Non-pigmented ciliary epithelial cell (primary cell): ENCODE measurements at places on chromosomes 2 and 18.

DNA sequence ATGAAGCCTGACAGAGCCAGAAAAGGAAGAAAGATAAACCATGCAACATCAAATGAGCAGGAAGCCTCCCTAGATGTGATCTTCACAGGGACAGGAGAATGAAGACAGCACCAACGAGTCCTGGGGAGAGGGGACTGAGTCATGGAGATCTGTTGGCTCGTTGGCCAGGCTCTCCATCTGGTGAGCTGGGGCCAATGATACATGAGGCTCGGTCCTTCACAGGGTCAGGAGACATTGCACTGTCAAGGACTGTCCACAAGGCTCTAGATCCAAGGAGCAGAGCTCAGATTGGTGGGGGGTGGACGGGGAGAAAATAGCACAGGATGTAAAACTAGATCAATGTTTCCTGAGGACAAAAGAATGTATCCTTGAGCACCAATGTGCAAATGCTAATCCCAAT lies 735 bp downstream of the CD207 start:
- no peak for DNase-seq

DNA sequence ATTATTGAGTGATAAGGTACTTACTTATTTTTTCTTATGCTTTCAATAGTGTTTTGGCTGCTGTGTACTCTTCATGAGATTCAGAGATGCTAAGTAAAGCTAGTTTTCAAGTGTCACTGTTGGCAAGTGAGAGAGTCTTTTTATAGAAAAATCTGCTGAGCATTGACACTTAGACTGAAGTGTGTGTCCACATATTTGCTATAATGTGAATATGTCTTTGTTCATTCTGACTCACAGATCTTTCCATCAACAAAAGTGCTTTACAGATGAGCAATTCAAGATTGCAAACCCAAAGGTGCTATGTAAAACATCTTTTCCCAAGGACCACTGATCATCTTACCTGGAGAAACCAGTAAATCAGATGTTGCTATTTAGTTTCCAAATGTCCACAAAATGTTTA lies 410.6 kb upstream of the FIGN start:
- no peak for DNase-seq

- DNase-seq: no peak
Measured at GRCh38 chr2:58973811-58974281, 732.7 kb upstream of the FANCL start.

DNA sequence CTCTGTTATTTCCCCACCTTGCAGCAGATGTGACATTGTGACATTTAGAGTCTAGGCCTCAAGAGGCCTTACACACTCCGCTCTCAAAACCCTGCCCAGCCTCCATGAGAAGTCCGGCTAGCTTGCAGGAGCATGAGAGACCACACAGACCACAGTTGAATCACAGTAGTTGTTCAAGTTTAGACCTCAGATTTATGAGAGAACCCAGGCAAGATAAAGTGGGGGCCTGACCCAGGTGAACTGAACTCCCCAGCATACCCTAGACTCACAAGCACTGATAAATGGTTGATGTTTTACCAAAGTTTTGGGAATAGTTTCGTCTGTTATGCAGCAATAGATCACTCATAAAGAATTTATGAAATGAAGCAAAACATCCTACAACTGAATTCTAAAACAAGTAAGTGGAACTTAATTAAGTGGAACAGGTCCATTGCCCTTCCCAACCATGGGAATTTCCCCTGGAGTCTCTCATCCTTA lies 4.7 kb upstream of the STAT1 start:
- no peak for DNase-seq

GRCh38 chr2:100274566-100275199 lies 47.6 kb downstream of the LONRF2 start:
- DNase-seq: no peak

DNA sequence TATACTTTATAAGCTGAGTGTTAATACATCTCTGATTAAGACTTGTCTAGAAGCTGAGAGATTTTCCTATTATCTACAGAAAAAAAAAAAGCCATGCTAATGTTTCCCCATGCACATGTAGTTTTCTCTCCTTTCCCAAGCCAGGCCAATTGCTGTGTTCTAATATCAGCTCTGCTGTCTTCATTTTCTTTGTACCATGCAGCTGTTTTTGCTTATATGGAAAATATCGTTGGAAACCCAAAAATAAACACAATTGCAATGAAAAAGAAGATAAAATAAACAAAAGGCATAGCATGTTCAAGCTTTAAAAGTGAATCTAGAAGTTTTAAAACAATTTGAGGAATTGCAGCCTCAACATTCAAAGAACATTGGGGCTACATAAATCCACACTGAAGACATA lies 817.4 kb upstream of the ACVR2A start:
- no peak for DNase-seq

DNA sequence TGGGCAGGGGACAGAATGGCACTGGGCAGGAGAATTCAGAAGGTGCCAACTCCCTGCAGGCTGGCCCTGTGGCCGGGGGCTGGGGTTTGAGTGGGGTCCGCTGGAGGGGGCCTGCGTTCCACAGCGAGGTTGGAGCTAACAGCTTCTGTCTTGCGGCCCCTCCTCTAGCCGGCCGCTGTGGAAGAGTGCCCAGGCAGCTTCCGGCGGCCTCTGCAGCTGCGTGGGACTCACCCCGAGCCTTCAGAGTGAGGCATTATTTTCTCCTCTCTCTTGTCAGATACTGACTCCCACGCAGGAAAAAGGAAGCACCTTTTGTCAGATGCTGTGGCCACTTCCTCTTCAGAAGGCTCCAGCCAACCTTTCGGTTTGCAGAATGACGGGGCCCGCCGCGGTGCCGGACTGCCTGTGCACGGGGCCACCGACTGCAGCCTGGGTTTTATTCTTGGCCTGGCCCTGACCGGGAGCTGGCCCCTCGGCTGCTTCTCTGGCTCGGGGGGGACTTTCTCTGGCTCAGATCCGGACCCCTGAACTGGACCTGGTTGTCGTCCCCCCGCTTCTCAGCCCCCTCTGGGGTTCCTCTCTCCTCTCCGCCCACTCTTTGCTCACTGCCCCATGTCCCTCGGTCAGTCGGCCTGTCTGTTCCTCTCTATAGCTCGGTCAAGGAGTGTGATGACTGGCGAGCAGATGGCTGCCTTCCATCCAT lies 40.1 kb downstream of the ARHGAP25 start:
- no peak for DNase-seq

DNA sequence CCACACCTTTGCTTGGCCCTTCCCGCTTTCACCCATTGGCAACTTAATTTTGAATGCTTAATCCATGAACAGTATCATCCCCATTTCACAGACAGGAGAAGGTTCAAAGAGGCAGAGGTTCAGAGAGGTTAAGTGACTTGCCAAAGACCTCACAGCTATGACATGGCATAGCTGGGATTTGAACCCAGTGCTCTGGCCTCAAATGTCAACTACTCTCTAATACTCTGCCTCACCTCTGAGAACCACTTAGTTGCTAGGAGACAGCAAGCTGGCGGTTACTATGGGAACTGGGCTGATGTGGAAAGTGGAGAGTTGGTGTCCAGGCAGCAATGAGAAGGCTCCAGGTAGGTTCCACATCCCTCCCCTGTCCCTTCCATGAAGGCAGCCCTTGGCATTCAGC lies 15.8 kb upstream of the PRSS56 start:
- DNase-seq: no peak

DNA sequence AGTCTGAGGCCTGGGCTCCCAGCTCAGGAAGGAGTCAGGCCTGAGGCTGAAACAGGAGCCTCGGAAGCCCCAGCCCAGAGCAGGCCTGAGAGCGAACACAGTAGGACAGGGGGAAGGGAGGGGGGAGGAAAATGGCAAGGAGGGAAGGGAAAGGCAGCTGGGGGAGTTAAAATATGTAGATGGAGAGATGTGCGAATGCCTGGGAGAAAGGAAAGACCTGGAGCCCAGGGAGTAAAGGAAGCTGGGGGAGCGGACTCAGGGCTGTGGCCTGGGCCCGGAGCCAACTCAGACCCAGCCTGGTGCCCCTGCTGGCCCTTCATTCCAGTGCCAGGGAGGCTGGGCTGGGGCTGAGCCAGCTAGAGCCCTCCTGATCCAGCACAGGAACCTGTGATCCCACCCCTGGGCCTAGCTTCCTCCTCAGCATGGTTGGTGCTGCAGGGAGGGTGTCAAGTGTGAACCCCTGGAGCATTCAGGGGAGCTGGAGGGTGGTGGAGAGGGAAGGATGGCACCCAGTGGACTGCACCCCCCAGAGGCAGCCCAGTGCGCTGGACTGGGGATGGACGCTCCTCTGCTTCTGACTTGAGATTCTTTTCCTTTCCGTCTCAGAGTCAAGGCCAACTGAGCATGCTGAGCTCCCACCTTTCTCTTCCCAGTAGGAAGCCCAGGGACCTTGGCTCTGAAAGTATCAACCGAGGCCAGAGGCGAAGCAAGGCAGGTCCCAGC lies 46.3 kb downstream of the EMX1 start:
- no peak for DNase-seq

- no peak for DNase-seq
Measured at GRCh38 chr2:29267720-29268119, 152.5 kb downstream of the CLIP4 start.

- DNase-seq: no peak
Measured at GRCh38 chr18:73043611-73044010, 175.8 kb upstream of the NETO1 start.

DNA sequence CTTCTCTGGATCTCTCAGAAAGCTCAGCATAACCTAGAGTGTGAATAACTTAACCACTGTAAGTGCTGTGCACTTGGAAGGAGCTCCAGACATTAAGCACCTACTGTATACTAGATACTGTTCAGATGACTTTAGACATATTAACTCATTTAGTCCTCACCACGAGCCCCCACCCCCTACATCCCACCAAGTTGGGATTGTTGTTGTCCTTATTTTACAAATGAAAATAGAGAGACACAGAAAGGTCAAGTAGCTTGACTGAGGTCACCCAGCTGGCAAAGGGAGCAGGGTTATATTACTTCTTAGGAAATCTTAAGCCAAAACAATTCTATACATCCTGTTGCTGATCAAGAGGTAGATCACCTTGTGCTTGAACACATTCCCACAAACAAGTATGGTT lies 234.2 kb upstream of the SMAD2 start:
- DNase-seq: no peak

GRCh38 chr2:152875701-152876695 lies 157.6 kb downstream of the ARL6IP6 start:
- no peak for DNase-seq

GRCh38 chr18:3931013-3931315 lies 481.0 kb downstream of the TGIF1 start:
- DNase-seq: no peak

DNA sequence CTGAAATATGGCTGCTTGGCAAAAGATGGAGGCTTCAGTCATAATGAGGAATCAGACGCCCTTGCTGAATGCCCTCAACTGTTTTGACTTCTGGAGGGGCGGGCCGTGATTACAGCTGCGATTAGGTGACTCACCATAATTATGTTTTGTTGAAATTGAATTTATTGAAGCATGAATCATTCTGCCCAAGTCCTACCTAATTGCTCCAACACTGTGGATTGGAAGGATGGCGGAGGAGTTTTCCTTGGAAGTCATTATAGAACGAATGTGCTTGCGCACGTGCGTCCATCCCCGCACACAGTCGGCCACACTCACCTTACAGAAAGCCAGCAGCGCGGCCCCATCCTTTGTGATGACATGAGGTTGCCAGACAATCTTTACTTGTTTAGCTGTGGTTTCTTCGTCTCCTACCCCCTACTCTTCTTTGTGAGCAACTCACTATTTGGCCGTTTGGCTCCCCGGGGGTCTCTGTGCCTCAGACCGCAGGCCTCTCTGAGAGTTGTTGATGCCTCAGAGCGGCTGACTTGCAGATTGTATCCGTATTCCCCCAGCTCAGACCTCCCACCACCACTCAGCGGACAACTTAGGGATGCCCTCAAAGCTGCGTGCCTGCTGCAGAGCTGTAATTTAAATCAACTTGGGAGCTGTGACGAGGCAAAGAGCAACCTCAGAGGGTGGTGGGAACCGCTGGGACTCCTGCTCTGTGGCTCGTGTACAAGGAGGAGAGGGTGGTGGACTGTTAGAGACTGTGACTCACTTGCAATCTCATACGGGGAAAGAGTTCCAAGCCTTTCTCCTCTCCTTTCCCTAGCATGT lies 513.4 kb downstream of the TNS1 start:
- no peak for DNase-seq

DNA sequence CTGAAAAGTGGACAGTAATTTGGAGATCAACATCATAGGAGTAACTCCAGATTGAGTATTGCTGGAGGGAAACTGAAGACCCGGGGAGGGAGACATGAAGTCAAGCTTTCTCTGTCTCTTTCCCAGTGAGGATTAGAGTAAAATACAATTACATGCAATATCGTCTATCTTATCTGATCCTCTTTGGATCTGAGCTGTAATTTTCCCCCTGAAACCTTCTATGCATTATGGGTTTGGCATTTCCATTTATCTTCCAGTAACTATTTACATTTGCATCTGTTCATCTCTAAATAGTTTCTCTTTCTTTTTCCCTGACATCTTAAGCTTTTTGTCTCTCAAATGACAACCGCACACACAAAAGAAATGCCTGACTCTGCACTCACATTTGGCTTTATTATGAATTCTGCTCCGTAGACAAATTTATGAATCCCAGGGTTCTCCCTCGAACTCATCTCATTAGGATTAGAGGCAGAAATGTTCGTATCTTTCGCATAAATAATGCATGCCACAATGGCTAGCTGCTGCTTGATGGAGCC lies 113.1 kb downstream of the SPP2 start:
- DNase-seq: no peak

DNA sequence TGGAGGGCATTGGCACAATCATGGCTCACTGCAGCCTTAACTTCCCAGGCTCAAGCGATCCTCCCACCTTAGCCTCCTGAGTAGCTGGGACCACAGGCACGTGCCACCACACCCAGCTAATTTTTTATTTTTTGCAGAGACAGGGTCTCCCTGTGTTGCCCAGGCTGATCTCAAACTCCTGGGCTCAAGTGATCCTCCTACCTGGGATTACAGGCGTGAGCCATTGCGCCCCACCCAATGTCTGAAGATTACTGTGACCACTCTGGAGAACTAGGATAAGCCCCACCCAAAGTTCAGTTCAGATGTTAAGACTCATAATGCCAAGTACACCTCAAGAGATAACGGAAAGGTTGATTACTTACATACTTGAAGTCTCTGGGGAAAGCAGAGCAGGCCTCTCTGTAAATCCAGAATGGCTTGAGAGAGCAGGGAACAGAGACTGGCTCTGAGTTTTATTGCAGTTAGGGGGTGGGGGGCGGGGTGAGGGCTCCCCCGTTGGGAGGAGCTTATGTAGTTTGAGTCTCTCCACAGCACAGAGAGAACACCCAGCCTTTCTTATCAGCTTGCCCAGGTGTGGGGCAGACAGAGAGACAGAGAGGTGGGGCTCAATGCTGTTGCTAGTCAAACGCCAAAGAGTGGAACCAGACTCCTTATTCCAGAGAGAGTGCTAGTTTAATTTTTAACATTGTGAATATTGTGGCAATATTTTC lies 26.5 kb upstream of the ERICH2 start:
- DNase-seq: no peak

GRCh38 chr2:167785606-167786216 lies 461.7 kb downstream of the STK39 start:
- no peak for DNase-seq

DNA sequence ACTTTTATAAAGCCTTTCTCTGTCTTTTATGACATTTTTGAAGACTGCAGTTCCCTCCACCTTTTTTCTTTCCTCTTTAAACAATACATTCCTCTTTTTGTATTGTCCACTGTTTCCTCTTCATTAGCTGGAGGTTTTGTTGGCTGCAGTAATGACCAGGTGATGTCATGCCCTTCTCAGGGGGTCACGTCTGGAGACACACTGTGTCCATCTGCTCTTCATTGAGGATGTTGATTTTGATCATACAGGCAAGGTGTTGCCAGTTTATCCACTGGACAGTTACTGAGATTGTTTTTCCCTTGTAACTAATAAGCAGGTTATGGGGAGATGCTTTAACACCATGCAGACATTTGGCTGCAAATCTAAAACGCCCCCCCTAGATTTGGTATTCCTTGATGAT lies 19.8 kb downstream of the ZNF407 start:
- no peak for DNase-seq
